ENCODE measurements at places on chromosomes 7 and 10.

GRCh38 chr10:16756561-16757221 is 60.5 kb downstream of the RSU1 start:
- DNase-seq, result no peak

DNA sequence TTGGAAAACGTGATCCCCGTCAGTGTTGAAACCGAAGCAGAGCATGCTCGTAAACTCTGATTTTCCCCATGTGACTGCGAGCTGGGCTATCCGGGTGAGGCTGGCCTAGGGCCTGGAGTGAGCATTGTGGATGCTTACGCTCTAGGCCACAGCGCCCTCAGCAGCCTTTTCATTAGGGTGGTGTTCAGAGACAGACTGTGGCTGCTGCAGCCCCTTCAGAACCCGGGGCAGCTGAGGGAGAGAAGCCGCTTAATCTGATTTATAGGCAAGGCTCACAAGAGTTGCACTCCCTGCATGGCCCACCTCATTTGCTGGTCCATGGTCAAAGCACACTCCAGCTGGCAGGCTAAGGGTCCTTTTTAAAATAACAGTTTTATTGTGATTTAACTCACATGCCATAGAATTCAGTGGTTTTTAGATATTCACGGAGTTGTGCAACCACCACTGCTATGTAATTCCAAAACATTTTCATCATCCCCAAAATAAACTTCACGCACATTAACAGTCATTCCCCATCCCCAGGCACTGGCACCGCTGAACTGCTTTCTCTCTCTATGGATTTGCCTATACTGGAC is 72.5 kb downstream of the SYPL1 start:
- no peak for DNase-seq

DNA sequence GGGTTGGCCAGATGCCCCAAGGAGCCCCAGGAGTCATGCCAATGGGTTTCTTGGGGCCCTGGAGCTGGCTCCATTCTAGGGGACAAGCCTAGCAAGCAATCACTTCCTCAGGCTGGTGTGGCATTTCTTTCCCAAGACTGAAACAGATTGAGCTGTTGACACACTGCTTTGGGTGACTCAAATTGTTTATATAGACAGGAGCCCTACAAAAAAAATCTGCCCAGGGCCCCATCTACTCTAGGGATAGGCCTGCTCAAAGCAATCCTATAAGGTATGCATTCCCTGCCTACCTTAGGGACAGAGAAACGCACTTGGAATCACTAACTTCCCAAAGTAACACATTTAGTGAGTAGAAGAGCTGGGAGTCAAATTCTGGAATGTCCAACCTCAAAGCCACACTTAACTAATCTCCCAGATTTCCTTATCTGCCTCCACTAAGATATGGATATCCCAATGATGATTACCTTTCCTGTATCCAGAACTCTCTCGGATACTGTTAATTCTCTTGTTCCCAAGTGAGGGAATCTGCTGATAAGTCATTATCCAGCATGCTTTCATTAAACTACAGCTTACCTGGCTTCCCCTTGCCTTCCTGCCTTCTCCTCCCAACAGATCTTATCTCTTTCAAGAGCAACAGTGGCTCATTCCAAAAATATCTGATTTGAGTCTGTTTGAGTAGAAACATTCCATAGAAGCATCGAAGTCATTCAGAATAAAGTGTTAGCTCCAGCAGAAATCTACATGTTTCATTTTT is 3.1 kb downstream of the ABLIM1 start:
- DNase-seq, result no peak

DNA sequence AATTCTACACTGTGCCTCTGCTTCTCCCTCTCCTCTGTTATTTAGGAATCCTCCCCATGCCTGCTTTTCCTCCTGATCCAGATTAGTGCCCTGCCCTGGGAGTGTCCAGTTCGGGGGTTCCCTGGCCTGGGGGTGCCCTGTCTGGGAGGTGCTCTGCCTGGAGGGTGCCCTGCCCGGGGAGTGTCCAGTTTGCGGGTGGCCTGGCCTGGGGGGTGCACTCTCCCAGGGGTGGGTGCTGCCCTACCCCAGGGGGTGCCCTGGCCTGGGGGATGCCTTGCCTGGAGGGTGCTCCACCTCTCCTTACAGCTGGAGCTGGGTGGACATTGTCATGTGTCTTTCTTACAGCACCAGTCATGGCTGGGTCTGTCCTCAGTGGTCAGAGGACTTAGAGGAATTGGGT is 20.2 kb downstream of the RAMP3 start:
- no peak for DNase-seq

DNA sequence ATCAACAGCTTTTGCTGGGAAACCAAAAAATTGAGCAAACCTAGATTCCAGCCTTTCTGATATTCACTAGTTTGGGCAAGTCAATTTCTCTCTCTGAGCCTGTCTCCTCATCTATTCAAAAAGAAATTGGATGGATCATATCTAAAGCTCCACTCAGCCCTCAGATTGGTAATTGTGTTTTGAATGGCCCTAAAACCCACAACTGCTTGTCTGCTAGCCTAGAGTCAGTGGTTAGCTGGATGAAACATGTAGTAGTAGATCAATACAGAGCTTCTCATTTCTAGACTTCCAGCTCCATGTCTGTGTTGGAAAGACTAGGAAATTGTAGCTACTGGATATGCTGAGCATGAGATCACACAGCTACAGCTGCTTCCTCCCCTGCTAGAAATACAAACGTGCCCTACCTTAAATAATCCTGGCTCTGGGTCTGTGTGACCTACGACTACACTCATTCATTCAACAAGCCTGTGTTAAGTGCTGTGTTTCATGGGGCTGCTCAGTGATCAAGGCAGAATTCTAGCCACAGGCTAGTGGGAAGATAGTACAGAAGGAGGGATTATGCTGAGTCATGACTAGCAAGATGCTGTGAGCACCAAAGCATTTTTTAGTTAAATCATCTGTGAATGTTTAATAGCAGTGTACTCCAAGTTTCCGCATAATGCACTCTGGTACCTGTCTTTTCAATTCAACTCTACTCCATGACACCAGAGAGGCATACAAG is 15.7 kb downstream of the DNTT start:
- no peak for DNase-seq

- DNase-seq, result no peak
Measured at GRCh38 chr10:71691405-71691804, 28.2 kb downstream of the C10orf105 start.

DNA sequence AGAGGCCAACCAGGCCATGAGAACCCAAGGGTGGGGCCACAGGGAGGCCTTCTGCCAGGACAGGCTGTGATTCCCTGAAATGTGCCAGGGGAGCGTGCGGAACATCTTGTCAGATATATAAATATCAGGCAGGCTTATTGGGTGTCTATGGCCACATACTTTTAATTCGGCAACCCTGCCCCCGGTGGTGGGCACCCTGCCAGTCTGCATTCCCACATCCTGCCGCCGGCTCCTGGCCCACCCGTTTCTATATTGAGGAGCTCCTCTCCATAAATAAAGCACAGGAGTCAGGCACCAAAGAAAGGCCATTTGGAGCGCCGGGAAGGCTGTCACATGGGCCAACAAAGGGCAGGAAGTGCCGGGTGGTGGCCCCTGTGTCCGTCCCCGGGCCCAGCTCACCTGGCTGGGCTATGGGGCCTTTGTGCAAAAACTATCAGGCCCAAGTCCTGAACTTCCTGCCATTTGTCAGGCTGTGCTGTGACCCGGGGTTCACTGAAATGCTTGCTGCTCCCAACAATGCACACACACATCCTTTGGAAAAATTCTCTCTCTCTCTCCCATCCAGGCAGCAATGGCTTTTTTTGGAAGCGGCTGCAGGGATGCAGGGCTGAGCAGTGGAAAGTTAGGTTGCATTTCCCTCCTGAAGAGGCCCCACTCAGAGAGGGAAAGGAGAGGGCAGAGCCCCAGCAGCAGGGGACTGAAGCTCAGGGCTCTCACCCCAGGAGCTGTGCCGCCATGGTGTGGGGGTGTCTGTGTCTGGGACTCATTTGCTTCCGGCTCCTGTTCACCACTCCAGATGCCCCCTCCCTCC is 25.0 kb upstream of the PODXL start:
- DNase-seq, result peak; percentile 53

- DNase-seq, result no peak
Measured at GRCh38 chr10:51273574-51273973, 199.3 kb downstream of the PRKG1 start.

DNA sequence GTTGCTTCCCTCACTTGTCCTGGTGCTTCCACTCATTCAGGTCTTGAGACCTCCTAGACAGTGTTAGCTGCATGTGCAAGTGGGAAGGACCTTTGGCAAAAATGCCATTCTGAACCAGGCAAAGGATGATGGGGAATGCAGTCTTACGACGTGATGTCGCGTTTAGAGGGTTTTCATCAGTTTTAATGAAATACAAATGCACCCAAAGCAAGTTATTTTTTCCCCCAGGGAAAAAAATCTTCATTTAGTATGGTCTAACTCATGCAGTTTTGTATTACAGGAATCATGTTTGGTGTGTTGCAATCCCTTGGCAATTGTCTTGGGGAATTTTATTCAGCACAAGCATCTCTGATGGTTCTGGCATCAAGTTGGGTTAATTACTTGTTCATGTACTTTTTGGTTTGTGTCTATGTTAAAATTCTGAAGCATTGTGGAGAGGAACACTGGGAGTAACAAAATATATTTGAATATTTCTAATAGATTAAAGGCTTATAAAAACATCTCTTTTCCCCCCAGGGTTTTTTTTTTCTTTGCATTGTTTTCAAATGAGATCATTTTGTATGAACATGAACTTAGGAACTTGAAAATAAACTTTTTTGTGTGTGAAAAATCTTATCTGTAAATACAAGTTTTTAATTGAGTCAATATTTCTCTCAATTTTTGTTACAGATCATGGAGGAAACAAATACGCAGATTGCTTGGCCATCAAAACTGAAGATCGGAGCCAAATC is 188.9 kb downstream of the BICC1 start:
- no peak for DNase-seq

GRCh38 chr7:18680576-18680975 is 185.0 kb downstream of the HDAC9 start:
- DNase-seq, result no peak

GRCh38 chr7:79968077-79968648 is 166.5 kb upstream of the GNAI1 start:
- no peak for DNase-seq

GRCh38 chr7:44398511-44398911 is 73.1 kb upstream of the CAMK2B start:
- DNase-seq, result no peak

DNA sequence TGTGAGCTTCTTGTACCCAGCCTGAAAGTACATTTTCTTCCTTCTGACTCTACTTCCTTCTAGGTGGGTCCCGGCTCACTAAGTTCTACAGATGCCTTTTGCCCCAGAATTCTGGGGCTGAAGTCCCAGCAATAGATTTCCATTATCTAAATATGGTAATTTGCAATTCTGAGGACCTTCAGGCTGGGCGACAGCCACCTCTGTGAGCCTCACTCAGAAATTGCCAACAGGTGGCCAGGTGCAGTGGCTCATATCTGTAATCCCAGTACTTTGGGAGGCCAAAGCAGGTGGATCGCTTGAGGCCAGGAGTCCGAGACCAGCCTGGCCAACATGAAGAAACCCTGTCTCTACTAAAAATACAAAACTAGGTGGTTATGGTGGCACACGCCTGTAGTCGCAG is 23.7 kb downstream of the CREM start:
- DNase-seq, result no peak

- DNase-seq, result no peak
Measured at GRCh38 chr7:102459221-102459844, 5.3 kb downstream of the ALKBH4 start.
